ENCODE measurements at places on chromosomes 6 and 20. TPM values are rescaled to one million over a fixed set of nuclear protein-coding genes. Genes with fewer than 3 reads are reported as not detected.

Gene RIMS4
- total RNA-seq = not detected

Gene MSH5
- total RNA-seq = 12.1 TPM

DNA sequence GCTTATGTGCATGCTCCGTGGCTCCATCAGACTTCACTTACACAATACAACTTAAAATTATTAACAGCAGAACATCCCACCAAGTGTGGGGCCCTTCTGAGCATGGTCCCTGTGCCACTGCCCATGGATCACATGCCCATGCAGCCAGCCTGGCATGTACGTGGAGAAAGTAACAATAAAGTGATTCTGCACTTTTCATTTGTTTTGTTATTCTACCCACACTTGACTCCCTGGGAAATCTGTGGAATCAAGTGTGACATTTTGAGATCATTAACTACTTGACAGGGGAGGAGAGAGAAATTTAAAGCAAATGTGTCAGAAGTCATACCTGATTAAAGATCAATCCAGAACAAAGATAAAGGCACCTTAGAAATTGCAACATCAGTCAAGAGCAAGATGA lies 112.0 kb downstream of the ISM1 start:
- DNase-seq = no peak

Gene MUC21
- total RNA-seq = not detected

DNA sequence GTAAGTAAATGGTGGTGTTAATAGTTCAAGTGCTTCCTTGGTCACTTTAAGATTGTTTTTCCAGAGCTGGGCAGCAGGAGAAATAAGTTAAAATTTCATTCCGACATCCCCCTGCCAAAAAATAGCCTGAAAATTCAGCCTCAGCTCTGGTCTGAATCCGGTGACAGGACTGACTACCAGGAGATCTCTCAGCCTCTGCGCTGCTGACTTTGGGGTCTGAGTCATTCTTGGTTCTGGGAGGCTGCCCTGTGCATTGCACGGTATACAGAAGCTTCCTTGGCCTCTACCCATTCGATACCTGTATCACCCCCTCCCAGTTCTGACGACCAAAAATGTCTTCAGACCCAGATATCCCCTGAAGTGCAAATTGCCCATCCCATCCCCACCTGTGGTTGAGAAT lies 36.3 kb upstream of the TFAP2C start:
- no peak for DNase-seq
